HT1080 (cell line): ENCODE measurements at places on chromosomes 5 and 9.

DNA sequence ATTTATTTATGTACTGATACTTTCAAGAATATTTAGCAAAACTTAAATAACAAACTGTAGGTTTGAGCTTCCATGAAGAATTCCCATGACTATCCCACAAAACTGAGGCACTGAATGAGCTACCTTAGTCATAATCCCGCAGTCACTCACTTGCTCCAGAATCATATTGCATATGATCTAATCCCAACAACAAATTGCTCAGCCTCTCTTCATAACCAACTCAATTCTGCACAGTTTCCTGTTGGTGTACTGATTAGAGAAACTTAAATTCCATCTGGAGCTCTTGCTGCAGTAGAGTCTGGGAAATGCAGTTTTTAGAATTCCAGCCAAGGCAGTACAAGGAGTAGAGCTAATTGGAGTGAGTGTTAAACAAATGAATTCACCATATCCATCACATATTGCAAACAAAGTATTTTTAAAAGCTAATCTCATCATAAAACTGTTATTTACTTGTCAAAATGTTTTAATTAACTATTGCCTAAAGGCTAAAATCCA is 35.7 kb upstream of the CDH18 start:
- peak; percentile 33 for DNase-seq

DNA sequence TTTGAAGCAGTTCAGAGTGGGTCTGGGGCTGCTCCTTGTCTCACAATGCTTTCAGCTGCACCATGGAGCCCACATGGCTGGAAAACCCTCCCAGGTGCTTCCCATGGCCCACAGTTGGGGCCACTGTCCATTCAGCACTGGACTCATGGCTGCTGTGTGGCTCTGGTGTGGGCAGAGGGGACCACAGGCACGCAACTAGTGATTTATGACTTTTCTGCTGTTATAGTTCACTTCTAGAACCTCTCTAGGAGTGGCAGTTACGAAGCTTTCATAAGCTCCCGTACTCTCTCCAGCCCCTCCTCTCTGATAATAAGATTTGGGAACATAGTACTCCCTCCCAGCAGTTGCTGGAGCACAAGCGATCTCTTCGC is 29.0 kb downstream of the GLRA1 start:
- no peak for DNase-seq

GRCh38 chr5:9356351-9356825 is 189.5 kb downstream of the SEMA5A start:
- no peak for DNase-seq

GRCh38 chr5:15425766-15426165 is 74.2 kb upstream of the FBXL7 start:
- no peak for DNase-seq

- DNase-seq: no peak
Measured at GRCh38 chr9:107112707-107113243, 170.3 kb upstream of the RAD23B start.

DNA sequence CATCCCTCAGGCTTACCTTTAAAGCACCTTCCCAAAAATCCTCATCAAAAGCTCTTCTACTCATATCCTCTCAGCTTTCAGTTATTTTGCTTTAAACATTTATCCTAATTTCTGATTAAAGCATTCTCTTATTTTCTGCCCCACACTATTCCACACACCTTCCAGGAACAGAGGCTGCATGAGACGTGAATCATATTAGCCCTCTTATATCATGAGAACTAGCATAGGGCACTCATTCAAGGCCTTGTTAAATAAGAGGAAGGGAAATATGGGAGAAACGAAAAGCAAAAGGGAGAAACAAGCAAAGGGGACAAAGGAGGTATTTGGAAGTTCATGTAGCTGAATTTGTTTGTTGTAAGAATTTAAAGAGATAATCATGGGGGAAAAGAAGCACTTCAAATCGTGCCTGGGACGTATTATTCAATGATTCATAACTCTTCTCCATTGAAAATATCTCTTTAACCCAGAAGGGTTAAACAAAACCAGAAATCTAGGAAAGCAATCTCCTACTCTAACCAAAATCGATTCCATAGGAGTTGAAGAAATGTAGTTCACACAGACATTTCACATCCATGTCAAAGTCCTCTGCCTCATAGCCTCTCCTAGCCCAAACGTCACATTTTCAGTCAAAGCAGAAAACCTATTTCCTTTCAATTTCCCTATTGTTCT is 4.1 kb downstream of the ALDH1A1 start:
- DNase-seq: no peak

- DNase-seq: no peak
Measured at GRCh38 chr9:92159058-92159457, 43.8 kb upstream of the SPTLC1 start.

GRCh38 chr5:59093329-59093728 is 510.5 kb downstream of the RAB3C start:
- DNase-seq: no peak

GRCh38 chr9:4718911-4719310 is 22.1 kb downstream of the AK3 start:
- DNase-seq: no peak

DNA sequence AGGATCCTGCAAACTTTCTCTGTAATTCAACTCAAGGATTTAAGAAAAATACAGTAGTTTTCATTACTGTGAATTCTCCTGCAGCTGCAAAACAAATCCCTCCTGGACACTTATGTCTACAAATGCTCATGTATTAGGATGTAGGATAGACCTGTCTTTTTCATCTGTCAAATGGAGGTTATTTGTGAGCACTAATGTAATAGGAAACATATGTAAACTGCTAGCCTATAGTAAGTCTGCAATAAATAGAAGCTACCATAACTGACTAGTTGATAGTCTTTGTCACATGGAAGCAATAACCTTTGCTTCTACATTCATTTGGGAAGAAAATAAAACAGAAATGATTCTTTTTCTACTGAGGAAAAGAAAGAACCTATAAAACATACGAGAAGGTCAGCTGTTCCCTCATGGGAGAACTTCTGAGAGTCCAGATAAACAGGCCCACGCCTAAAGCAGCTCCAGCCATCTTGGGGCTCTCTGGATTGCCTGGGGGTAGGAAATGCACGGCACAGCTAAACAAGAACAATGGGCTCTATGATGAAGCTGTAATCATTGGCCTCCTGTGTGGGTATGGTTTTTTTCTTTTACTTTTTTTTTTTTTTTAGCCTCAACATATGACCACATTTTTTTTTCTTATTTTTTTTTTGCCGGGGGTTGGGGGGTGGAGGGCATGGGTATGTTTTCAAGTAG is 6.2 kb downstream of the KCNV2 start:
- no peak for DNase-seq

DNA sequence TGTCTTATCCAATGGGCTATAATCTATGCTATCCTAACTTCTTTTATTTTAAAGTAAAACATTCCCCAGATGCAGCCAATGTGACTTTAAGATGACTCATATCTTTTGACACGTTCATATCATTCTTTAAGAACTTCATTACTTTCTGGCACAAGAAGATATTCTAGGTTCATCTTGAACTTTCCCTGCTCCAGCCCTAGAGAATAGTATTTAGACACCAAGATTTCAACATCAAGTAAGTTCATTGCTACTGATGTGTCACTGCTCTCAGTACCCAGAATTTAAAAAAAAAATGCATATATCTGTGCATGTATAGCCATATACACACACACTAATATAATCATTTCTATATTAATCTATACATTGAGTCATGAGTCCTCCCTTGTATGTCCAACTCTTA is 175.2 kb downstream of the SAXO1 start:
- DNase-seq: peak; percentile 5

DNA sequence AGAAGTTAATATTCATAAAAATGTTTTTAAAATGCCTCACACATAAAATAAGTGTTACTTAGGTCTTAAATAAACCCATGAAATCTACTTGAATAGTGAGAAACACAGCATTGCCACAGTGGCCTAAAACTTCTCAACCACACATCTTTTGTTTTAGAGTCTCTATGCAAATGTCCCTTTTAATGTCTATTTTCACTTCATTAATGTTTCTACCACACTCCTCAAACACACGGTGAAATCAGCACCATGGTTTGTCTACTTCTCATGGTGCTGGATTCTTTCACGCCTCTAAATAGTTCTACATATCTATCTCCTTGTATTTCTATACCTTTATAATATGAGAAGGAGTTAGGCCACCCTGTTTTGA is 111.2 kb downstream of the EDIL3 start:
- DNase-seq: no peak

- DNase-seq: no peak
Measured at GRCh38 chr9:137048655-137049543, 2.9 kb upstream of the NPDC1 start.

- no peak for DNase-seq
Measured at GRCh38 chr5:34833090-34833489, 5.9 kb upstream of the TTC23L start.

DNA sequence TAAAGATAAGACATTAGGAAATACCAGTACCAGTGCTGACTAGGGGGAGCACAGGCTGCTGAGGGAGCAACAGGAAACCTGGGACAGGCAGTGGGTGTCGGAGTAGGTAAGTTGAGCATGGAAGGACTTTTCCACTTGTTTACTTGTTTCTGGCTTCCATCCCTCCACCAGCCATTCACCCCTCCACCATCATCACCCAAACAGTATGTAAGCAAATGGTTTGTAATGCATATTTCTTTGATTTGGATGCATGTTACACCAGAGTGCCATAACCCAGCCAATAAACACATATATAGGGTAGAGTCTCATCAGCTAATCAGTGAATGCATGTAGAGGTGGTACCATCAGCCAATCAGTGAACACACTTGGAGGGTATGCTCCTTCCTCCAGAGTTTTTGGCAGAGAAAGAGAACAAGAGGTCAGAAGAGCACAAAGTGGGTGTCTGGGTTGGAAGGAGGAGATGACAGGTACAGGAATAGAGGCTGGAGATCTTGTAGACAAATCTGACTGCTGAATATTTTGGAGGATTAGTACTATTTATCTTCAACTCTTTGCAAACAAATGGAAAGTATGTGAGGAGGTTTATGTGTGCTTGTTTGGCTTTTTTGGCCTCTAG is 37.7 kb upstream of the PDE8B start:
- no peak for DNase-seq

DNA sequence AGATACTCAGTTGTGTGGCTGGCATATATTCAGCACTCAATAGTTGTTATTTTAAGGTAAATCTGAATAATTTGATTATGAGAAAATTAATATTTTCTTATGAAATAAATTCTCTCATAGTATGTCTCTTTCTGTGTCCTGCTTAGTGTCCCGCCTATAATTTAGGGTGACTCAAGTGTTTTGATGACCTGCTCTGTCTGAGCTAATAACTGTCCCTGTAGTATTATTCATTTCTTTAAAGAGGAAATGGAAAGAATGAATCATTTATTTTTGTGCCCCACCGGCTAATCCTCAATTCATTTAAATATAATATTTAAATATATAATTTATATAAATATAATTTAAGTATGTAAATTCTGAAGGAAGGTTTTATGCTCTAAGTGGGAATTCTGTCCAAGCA is 4.1 kb downstream of the SLC1A1 start:
- no peak for DNase-seq

- no peak for DNase-seq
Measured at GRCh38 chr5:117665121-117665520, 1090.5 kb upstream of the SEMA6A start.

DNA sequence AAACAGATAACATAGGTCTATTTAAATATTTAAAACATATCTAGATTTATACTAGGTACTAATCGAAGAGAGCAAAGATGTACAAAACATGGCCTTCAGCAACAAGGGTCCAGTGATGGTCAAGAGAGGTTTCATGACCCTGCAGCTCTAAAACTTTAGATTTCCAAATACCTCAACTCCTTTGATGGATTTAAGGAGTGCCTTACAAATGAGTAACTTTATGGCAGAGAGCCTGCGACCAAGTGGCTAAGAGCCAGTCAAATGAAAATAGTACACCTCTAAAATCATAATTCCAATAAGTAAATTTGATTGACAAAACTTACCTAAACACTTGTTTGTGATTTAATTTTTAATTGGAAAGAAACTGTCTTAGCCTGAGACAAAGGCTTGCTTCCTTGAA is 4.7 kb upstream of the SH3RF2 start:
- DNase-seq: no peak

DNA sequence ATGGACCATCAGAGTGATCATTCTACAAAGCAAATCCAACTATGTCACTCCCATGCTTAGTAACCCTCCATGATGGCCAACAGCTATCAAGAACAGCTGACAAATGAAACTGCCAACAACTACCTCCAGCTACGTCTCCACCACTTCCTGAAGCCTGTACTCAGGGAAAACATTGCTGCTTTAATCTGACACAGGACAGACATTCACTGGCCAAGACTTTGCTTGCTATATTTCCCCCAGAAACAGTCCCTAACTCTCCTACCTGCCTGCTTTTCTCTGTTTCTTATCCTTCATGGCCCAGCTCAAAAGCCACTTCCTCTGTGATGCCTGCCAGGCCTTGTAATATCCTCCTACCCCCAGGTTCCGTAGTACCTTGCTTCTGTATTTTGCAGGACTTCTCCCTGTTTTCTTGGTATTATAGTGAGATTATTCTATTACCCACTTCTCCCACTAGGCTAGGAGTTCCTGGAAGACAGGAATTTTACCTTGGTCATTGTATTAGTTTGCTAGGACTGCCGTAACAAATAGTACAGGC is 14.7 kb upstream of the RAB14 start:
- DNase-seq: no peak

DNA sequence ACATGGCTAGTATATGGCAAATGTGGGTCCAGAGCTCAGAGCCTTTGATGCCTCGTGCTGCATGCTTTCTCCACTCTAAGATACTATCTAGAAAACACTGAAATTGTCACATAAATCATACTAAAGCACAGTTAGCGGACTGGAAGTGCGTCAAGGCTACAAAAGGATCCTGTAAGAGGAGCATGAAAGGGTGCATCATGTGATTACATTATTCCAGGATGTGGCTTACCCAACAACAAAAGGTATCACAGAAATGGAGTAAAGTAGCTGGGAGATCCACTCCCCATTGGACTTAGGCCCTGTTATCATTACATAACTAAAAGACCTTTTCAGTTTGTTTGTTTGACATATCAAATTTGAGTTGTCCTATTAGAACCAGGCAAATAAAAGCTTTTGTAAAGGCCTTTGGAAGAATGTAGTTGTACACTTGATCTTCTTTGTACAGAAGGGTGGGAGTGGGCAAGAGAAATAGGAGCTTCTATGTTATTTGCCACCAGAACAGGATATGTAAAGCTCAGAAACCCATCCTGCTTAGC is 6.9 kb downstream of the SLC31A1 start:
- DNase-seq: peak; percentile 2

GRCh38 chr5:305050-305449 is 16.5 kb upstream of the AHRR start:
- no peak for DNase-seq

DNA sequence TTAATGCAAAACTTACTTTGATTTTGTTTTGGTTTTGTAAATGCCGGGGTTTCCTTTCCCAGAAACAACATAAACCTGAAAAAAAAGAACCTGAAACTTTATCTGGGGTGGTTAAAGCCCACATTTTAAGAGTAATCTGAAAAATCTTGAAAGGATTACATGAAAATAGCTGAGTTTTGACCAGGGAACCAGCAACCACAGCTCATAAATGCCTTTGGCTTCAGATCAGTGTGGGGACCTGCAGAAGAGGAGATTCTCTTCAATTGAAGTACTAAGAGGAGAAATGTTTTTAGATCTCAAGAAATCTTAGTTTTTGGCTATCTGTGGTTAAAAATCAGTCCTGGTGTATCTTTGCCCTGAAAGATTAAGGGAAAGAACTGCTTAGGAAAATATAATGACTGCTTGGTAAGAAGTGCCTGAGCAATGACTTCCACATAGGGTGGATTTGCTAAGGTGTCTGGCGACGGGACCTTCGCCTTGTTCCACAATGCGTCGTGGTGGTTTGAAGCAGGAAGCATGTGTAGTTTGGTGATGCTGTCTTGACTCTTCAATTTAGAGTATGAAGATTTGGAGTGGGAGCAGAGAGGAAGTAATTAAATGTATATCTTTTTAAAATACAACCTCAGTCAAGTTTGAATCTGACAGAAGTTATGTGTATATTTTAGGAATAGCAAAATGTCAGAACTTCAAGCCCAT is 186.5 kb downstream of the MAN2A1 start:
- DNase-seq: no peak
